HFFc6 (cell line): ENCODE measurements at places on chromosomes 4 and X. TPM values are rescaled to one million over a fixed set of nuclear protein-coding genes. Genes with fewer than 3 reads are reported as not detected.

The NOX1 gene
- total RNA-seq = not detected in 3 replicates

The CFAP47 gene
- total RNA-seq = not detected in 3 replicates

The VCX3B gene
- total RNA-seq = not detected in 3 replicates

The ODAPH gene
- total RNA-seq = not detected in 3 replicates

The HGFAC gene
- total RNA-seq = not detected in 3 replicates

- DNase-seq = no peak
Measured at GRCh38 chr4:37675587-37676290, 10.4 kb downstream of the RELL1 start.

DNA sequence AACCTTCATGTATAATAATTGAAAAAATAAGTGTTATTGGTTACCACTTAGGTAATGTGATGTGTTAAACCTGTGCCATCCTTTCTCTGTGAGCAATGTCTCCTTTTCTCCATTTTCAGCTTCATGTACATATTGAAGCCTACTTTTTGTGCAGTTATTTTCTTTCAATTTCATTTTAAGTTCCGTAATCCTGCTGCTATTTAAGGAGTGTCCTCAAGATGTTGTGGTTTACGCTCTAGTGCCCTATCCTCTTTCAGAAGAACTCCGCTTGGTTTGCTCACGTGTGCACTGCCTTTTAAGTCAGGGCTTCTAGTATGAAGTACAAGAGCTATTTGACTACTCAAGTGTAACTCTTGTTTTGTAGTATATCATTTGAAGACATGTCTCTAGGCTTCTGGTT is 2253.2 kb upstream of the TENM3 start:
- no peak for DNase-seq

GRCh38 chrX:13074297-13075262 is 30.2 kb upstream of the FAM9C start:
- DNase-seq = no peak

GRCh38 chrX:118538386-118538785 is 42.8 kb downstream of the DOCK11 start:
- no peak for DNase-seq

GRCh38 chrX:32137525-32137924 is 1065.7 kb upstream of the FTHL17 start:
- no peak for DNase-seq
